ENCODE measurements at places on chromosomes 5 and 9.

- no peak for DNase-seq
Measured at GRCh38 chr5:116764941-116765340, 190.3 kb upstream of the SEMA6A start.

DNA sequence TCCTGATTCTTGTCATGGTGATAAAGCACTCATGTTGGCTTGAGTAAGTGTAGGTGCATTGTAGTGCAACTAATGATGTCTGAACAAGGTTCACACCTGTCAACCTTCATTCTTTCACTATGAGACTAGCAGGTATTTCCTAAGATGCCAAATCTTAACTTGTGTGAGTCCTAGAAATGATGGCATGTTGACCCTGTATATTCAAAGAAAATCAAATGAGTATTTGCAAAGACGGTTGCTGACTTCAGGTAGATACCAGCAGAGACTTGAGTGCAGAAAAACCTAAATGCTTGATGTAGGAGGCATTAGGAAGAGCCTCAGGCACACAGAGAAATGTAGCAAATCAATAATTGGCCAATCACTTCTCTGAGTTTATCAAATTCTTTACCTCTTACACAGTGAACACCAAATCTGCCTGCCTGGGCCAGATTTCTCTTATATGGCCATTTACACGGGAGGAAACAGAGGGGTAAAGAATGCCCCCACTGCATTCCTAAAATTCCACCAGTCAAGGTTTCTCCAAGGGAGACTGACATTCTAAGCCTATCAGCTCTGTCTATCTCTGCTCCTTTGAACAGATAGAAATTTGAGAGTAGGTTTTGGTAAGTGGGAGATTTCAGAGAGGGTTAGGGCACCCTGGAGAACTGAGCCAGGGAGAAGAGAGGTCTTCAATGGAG, 488.6 kb upstream of the WWC1 start:
- DNase-seq, result peak; percentile 58

DNA sequence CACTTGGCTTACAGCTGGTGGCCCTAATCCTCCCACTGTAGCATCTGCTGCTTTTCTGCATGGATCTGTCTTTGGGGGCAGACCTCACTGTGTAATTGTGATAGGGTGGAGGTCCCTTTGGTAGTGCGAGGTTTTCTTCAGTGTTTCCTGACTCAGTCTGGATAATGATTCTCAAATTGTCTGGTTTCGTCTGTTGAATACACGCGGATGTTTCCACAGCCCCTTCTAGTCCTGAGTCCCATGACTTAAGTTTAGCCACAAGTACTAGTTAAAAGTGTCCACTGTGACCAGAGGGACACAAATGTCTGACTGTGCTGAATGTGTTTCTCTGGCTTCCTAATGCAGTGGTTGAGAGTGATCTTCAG, 70.5 kb downstream of the LMNB1 start:
- no peak for DNase-seq

DNA sequence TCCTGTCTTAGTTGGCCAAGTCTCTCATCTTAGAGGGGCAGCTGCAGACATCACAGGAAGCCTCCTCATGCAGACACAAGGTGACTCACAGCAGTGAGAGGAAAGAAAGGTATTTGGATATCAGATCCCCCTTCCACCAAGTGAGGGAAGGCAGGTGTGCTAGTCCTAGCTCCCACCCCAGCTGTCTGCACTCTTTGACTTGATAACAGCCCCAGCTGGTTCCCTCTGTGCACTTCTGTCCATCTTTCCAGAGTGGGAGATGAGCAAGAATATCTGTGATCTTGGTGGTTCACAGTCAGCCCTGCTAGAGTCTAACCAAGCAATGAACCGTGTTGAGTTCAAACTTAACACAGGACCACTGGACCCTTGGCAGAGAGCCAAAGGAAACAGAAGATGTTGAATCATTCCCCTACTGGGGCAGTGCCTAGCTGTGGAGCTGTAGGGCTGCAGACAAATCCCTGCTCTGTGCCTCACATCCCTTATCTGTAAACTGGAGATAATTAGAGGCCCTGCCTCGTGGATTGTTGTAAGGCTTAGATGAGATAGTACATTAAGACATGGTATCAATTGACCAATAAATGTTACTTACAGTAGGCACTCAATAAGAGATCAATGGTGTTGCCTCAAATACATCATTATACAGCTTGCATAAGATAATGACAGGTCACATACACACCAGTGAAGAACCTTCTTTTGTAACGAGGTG, 39.1 kb downstream of the SH3RF2 start:
- peak; percentile 19 for DNase-seq

- DNase-seq, result no peak
Measured at GRCh38 chr9:136741883-136742571, 713 bp downstream of the LCN10 start.

GRCh38 chr9:120348951-120349429, 231.0 kb downstream of the CDK5RAP2 start:
- DNase-seq, result peak; percentile 47

- DNase-seq, result peak; percentile 43
Measured at GRCh38 chr5:178551059-178551458, 39.1 kb downstream of the COL23A1 start.

DNA sequence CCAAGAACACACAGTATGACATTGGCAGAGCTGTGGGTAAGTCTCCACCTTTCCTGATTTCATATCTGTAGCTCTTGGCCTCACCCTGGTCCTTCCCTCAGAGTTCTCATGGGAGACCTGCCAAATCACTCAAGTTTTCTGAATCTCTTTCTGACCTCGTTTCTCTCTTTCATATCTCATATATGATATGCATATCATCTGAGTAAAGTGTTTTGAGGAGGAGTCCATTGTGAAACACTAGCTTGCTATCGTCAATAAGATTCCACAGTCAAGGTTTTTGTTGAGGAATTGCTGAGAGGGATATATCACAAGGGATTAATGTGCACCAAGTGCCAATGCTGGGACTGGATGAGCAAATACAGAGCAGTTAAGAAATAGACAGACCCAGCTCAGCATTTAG, 739.2 kb downstream of the BRINP1 start:
- DNase-seq, result no peak

DNA sequence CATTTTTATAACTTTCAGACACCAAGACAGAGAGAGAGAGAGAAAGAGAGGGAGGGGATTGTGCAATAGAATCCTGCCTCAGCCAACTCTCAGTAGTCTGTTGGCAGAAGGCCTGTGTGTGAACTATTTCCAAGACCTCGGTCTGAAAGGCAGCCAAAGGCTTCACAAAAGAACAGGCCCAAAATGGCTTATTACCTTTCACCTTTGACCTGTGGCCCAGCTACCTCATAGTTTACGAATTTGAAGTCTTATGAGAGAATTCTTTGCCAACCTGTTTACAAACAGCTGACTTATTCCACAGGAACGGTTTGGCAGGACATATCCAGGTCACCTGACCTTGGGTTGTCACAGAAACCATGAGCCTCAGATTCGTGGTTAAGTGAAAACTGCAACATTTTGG, 48.6 kb downstream of the NR2F1-AS1 start:
- peak; percentile 97 for DNase-seq

DNA sequence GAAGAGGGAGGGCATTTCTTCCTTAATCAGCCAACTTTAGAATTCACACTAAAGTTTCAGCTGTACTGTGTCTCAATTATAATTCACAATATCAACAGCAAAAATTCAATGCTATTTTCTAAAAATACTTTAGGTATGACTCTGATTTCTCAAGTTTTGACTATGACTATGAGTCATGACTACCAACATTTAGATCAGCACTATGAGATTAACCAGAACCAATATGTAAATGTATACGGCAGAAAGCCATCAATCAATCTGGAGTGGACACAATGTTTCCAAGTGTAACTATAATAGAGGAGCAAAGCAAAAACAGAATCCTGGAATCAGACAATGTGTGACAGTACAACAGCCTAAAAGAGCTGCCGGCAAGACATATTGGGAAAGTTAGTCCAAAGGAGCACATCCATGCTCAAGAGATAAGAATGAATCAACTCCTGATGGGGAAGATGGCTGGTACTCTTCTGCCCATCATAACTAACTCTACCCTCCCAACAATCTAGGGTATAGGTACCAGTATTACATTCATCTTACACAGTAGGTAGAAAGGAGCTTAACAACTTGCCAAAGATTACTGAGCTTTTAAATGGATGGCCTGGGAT, 294.4 kb downstream of the SEMA5A start:
- DNase-seq, result peak; percentile 22

- peak; percentile 5 for DNase-seq
Measured at GRCh38 chr9:32487981-32488380, 38.0 kb downstream of the RIGI start.

- no peak for DNase-seq
Measured at GRCh38 chr5:38455796-38456330, 100.6 kb downstream of the LIFR start.

DNA sequence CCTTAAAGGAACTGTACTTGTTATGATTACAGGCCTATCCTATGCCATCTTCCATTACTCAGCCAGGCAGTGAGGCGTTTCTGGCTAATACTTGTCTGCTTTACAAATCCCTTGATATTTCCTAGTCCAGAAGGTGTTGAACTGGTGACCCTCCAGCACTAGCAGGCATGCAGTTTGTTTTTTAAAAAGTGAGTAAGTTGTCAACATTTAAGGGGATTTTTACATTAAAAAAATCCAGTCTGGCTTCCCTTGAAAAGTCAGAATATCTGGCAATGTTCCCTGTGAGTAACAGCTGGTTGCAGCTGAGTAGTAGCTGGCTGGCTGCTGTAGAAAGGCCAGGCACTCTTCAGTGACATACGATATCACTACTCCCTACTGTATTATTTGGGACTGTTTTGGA, 21.8 kb downstream of the GRIN3A start:
- no peak for DNase-seq

- no peak for DNase-seq
Measured at GRCh38 chr5:168312606-168313295, 21.3 kb downstream of the WWC1 start.

DNA sequence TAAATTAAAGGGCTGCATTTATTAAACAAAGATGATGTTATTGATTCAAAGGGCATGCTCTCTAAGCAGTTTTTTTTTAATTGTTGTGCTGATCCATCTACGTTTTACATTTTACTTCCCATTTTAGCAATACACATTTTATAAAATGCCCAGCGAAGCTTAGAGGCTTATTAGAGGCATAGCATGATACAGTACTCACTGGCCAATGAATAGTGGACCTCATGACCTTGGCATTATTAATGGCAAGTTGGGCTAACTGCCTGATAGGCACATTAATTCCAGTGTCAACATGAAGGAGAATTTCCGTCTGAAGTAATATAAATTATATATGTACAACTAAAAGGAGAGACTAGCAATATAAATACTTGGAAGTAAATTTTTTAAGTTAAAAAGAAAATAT, 837.2 kb downstream of the EFNA5 start:
- DNase-seq, result no peak

DNA sequence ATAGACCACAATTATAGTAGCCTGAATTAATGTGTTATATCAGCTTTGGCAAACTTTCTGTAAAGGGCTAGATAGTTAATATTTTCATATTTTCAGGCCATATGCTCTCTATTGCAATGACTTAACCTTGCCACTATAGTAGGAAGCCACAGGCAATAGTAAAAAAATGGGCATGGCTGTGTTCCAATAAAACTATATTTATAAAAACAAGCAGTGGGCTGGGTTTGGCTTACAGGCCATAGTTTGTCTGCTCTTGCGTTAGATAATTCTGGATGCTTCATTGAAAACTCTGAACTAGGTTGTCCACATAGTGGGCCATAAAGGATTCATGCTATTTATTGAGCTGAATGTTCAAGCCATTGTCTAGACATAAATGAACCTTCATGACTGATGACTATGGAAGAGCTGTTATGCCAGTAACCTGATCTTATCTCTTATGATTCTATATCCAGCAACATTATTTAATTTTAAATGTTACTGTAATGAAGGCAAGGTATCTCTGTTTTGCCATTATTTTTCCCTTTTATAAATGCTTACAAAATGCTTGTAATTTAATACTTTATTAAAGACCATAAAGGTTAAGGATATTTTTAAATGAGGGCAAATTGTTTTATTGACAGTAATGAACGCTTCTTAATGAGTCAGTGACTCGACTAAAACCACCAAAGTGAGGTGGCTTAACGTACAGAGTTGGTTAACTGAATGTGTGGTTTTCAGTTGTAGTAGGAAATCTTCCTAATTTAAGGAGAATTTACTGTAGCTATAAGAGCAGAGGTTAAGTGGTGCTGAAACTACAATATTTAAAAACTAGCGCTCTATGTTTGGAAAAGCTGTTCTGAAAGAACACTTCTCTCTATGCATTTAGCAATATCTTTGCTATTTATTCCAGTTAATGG, 560.6 kb downstream of the PRR16 start:
- DNase-seq, result no peak

GRCh38 chr5:128597156-128597555, 59.1 kb upstream of the FBN2 start:
- no peak for DNase-seq

DNA sequence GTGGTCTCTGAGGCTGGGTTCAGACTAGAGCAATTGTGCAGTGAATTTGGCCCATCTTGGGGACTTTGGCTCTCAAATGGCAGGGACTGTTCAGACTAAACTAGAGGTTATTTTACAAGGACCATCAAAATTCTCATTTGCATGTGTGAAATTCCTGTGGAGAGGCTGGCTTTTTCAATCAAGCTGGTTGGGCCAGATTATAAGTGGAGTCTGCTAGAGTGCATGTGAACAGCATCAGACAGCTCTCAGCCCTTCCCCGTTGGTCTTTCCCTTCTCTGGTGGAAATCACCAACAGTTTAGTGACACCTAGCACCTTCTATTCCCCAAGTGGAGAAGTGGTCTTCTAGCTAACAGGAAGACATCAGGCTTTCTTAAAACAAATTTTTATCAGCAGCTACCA, 301.3 kb downstream of the CWC27 start:
- no peak for DNase-seq

- DNase-seq, result peak; percentile 37
Measured at GRCh38 chr9:77488439-77489126, 159.5 kb downstream of the GNA14 start.

- peak; percentile 10 for DNase-seq
Measured at GRCh38 chr5:90940227-90940995, 381.8 kb downstream of the ADGRV1 start.

DNA sequence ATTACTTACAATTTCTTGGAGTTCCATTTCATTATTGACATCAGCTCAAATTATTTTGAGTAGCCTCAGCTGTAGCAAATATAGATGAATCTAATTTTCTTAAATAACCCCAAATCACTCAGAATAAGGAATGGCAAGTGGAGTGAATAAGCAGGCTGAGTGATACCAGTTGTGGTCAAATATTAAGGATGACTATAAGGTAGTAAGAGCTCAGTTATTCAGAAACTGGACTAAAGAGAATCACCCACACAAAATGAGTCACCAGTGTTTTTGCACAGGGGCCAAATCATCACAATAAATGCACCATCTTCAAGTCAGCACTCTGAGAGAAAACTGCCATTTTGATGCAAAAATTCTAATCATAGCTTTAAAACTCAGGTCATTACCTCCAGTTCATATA, 128.9 kb upstream of the TARS1 start:
- DNase-seq, result peak; percentile 91

DNA sequence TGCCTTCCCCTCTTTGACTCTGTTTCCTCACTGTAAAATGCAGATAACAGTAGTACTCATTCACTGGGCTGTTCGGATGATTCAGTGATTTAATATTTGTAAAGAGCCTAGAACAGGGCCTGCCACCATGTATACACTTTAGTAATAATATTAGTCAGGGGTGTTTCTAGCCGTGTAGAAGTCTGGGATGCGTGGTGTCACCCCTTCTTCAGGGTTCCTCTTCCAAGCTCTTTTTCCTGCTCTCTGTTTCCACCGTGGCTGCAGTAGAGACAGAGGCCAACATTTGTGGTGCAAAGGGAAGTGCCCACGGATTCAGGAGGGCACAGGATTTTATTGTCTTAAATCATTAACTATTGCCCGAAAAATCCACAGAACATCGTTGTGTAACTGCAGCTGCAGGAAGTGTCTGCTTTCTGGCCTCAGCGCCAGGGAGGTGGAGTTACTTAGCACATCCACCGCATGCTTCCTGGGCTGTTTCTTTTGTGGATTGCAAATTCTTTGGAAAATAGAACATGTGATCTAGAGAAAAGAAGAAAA, 61.7 kb downstream of the TRIO start:
- peak; percentile 87 for DNase-seq

Measured in AG10803 (cell line).